NCI-H1105 (cell line): ENCODE measurements at places on chromosomes 13 and 19.

DNA sequence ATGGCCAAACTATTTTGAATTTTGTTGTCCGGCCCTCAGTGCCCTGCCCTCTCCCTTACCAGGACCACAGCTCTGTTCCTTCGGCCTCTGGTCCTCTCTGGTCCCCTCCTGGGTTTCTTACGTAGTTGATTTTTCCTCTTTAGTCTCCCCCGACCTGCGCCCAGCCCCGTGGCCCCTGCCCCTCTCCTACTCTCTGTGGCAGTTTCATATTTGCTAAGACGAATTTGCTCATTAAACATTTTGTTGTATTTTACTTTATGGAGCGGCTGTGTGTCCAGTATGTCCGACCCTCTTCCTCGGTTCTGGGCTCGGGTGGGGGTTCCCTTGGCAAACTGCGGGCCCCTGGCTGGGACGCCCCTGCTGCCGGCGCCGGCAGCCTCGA lies 576 bp upstream of the EPN1 start:
- DNase-seq = no peak

- DNase-seq = no peak
These were observed 748 bp upstream of the SIGLEC8 start for GRCh38 chr19:51458899-51459505.

GRCh38 chr19:17841810-17842662 lies 5.7 kb downstream of the JAK3 start:
- DNase-seq = peak; percentile 96

- no peak for DNase-seq
These were observed 215.1 kb upstream of the ZNF507 start for GRCh38 chr19:32130332-32130731.

DNA sequence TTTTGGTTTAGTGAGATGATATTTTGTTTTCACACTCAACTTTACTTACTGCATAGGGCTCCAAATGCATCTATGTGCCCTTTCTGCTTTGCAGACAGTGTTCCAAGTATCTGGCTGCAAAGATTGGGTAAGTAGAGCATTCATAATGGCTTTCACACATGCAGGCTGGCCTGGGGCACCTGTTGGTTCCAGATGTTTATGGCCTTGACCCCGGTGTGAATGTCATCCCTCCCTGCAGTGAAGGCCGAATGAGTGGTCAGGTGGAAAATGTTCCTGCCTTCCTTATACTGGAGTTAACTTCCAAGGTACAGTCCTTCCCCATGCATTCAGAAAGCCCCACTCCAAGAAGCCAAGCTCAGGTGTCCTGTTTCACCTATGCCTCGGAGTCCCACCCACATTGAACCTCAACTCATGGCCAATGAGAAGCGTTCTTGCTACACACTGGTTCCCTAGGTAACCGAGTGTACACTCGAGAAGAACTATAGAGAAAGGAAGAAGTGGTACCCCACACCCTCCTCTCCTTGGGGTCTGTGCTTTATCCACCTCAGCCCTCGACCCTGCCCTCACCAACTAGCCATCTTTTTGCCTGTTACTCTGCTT lies 23.0 kb upstream of the ZNF536 start:
- DNase-seq = no peak

DNA sequence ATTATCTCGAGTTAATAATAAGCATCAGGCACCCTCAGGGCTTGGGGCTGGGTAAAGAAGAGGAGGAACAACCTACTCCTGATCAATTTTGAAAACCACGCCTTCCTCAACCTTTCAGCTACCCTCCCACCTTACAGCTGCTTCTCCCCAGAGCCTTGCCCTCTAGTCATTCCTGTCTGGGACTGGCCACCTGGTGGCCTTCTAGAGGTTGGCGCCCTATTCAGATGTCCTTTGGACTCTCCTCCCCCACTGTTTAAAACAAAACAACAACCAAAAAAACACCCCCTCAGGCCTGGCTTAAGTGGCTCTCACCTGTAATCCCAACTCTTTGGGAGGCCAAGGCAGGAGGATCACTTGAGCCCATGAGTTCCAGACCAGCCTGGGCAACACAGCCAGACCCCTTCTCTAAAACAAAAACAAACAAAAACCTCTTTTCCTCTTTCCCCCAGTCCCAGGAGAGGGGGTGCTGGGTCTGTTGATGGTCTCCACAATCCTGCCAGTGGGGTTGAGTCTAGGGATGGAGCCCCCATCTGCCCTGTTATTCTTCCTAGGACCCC lies 62.3 kb downstream of the CCDC70 start:
- DNase-seq = no peak

- no peak for DNase-seq
These were observed 234.1 kb downstream of the FOXO1 start for GRCh38 chr13:40432018-40432978.

- no peak for DNase-seq
These were observed 1319.2 kb upstream of the SLC10A2 start for GRCh38 chr13:104385404-104385803.

- no peak for DNase-seq
These were observed 483.0 kb upstream of the NBEA start for GRCh38 chr13:34458756-34459715.

DNA sequence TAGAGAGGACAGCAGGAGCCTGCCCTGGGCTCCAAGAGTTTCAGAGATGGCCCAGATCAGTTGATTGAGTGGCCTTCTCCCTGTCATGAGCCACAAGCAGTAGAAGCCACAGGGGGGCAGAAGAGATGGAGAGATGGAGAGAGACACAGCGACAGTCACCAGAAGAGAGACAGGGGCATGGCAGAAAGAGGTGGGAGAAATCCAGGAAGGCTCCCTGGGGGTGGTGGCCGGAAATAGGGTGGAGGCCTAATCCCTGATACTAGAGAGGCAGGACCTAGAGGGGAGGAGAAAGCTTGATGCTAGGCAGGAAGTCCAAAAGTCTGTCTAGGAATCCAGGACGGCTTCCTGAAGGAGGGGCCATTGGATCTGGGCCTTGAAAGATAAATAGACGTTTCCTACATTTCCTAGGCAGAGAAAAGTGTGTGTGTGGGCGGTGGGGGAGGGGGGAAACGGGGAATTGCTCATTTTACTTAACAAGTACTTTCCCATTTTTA lies 9.6 kb upstream of the TPM4 start:
- DNase-seq = no peak

DNA sequence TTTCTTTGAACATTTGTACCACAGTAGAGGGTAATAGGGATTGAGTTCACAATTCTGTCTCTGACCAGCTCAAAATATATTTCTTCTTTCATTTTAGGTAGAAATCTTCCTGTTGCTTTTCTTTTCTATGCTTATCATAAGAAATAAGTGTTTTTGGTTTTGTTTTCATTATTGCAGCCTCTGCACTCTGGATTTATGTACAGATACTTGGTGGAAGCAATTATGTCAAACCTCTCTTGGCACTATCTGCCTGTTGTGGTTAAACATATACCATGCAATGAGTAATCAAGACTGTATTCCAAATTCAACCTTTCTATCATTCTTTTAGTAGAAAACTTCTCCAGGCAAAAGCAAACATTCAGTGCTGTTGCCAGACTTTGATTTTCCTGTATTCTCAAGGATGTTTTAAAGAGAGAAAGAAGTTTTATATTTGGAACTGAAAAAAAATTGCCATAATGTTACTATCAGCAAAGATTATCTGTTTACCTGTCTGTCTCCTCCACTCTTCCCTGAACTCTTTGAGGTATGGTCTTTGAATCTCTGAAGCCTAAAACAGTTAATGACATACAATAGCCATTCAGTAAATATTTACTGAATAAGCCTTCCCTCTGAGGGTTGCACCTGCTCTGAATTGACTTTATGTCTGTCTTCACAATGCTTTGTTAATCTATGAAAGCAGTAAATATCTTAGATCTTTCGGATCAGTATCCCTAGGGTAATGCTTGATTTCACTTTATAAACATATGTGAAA lies 612.5 kb upstream of the PRR20A start:
- peak; percentile 62 for DNase-seq
